ENCODE measurements at places on chromosomes 16 and 17.
A peak's percentile ranks its signal among the peaks of the same experiment; 100 is the strongest.

- no peak for DNase-seq
Measured at GRCh38 chr17:41296846-41297245, 5.8 kb downstream of the KRTAP29-1 start.

GRCh38 chr16:71216714-71217113 is 13.8 kb downstream of the HYDIN start:
- DNase-seq = no peak

- DNase-seq = no peak
Measured at GRCh38 chr16:9034056-9034455, 57.4 kb upstream of the HAPSTR1 start.

DNA sequence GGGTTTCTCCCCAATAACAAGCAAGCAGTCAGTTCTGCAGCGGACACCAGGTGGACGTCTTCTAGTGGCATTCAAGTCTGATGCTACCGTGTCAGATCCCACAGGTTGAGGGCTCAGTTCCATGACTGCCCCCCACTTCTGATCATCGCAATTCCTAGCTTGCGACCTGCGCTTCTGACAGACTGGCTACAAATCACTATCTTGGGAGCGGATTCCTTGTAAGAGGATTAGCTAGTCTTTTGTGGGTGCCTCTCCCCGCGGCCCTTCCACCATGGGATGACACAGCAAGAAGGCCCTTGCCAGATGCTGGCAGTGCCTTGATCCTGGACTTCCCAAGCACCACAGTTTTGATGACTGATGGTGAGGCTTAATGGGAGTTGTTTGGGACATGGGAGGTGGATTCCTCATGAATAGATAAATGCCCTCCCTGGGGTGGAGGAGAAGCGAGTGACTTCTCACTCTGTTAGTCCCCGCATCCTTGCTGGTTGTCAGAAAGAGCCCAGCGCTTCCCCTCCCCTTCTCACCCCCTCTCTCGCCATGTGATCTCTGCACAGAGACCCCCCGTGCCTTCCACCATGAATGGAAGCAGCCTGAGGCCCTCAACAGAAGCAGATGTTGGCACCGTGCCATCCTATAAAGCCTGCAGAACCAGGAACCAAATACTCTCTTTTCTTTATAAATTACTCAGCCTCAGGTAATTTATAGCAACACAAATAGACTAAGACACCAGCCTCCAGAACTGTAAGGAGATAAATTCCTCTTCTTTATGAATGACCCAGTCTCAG is 19.1 kb downstream of the CDIP1 start:
- DNase-seq = no peak

DNA sequence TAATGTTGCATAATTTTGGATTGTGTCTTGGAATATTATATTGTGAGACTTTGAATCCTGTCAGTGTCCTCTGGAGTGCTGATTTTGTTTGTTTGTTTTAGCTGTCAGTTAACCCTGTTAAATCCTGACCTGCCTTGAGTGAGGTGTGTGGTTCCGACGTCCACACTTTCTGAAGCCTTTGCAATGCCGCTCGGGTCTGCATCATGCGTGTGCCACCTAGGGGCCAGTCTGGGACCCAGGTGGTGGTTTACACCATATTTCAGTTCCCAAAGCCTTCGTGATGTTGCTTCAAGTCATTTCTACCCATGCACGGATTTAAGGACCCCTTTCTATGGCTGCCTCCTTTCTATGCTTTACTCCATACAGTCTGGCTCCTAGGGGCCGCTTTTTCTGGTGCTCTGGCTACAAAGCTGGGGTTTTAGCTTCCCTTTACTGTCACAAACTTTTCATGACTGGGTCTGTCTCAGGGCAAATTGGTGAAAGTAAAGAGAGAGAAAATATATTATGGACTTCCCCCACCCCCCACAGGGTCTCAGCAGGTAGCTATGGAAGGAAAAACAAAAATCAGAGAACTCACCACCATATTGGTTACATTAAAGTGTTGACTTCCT is 11.4 kb upstream of the OR4D1 start:
- no peak for DNase-seq

GRCh38 chr17:22310717-22311686 is 618.7 kb downstream of the KCNJ18 start:
- DNase-seq = no peak

DNA sequence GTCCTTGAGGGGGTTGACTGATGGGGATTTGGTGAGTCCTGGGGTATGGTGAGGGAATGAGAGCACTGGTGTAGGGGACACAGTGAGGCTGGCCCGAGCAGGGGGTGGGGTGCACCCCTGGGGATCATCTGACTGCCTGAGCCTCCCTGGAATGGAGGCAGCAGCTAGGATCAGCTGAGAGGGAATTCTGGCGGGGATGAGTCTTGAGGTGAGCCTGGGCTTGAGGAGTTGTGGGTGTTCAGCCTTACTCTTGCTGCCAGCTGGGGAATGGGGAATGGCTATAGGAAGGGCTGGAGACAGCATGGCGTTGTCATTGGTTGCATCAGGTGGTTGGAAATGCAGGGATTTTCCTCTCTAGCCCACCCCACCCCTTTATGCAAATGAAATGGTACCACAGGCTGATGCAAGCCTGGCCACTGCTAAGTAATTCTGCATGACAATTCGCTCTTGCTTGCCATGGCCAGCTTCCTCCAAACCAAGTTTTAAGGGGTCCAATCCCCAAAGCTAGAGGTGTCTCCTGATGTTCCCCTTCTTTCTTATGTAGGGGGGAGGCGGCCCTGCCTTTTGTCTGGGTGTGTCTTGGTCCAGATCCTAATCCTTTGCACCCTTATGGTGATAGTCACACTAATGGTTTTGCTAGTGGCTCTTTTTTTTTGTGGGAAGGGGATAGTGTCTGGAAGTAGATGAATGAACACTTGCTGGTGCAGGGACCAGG is 7.5 kb downstream of the NFE2L1 start:
- peak; percentile 58 for DNase-seq

DNA sequence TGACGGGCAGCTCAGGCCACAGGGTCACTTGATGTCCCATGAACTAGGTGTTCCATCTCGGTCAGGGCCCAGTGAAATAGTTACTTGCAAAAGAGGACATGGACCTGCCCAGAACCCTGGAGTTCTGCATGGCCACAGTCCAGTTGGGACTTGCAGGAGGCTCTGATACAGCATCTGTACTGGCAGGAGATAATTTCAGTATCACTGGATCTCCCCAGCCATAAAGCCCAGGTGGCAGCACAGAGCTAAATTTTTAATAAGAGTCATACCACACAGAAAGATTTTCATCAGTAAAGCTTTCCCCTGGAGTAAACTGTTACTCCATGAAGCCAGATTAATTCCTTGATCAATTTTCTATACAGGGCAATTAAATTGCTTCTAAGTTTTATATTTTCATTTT is 18.0 kb upstream of the SLC16A5 start:
- no peak for DNase-seq

DNA sequence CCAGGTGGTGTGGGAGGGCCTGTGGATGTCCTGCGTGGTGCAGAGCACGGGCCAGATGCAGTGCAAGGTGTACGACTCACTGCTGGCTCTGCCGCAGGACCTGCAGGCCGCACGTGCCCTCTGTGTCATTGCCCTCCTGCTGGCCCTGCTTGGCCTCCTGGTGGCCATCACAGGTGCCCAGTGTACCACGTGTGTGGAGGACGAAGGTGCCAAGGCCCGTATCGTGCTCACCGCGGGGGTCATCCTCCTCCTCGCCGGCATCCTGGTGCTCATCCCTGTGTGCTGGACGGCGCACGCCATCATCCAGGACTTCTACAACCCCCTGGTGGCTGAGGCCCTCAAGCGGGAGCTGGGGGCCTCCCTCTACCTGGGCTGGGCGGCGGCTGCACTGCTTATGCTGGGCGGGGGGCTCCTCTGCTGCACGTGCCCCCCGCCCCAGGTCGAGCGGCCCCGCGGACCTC is 798 bp downstream of the CLDN9 start:
- DNase-seq = no peak

DNA sequence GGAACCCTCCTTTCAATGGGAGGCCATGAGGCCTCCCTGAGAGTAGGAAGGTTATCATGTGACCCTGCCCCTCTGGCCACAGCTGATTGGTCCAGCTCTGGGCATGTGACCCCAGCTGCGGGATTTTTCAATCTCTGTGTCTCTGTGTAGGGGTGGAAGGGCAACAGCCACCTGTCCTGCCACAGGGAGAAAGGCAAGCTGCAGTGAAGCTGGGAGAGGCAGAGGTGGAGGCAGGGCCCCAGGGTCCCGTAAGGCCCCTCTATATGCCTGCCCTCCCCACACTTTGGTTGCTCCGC is 10.9 kb downstream of the DNAAF8 start:
- no peak for DNase-seq

GRCh38 chr17:28972437-28972836 is 21.1 kb upstream of the PHF12 start:
- DNase-seq = no peak
